Stimulated activated CD4-positive, alpha-beta T cell treated with anti-CD3 and anti-CD28 coated beads, TNF-alpha, amount 100 ng/mL, for 24 hours (primary cell): ENCODE measurements at places on chromosomes 16 and 17.

DNA sequence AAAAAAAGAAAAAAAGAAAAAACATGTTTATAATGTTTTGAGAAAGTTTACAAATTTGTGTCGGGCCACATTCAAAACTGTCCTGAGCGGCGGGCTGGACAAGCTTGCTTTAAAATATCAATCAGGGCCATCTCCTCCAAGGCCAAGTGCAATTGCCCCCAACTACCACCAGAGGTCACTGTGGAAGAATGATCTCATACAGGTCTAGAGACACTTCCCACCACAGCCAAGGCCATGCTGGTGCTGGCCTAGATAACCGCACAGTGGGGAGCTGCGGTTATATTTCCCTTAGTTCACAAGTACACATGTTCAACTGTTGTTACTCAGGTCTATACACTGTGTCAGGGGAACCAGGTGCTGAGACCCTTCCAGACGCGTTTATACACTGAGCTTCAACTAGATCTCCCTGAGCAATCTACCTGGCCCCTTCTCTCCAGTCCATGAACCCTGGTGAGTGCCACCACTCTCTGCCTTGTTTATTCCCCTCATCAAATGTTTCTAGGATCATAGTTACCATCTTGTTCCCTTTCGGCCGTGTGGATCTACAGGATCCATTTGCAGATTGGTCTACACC lies 83.8 kb upstream of the CCL2 start:
- DNase-seq, result peak; percentile 3

GRCh38 chr16:1201444-1201843 lies 23.6 kb downstream of the TPSG1 start:
- no peak for DNase-seq

DNA sequence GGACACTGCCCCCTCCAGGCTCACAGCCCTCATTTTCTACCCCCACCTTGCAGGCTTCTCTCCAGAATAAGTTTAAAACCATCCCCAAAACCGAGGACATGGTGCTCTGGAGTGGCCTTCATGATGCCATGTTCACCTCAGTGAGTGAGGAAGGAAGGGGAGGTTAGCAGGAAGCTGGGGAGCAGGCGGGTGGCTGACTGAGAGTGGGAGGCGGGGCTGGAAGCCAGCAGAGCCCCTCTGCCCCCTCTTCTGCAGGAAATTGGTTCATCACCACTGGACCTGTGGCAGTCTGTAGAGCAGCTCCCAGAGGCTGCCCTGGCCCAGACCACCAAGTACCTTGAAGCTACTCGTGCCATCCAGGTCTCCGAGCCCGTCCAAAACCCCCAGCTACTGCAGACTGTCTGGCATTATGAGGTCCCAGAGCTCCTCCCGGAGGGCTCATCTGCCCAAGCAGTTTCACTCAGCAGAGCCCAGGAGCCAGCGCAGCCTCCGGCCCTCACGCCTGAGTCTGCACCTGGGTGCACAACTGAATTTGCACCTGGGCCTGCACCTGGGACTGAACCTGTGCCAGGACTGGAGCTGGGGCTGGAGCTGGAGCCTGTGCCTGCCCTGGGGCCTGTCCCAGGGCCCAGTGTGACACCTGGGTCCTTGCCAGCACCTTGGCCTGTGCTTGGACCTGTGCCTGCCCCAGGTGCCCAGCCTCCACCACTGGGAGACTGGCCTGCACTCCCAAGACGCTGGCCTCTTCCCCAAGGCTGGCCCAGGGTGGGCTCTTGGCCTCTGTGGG lies 19.0 kb downstream of the C16orf96 start:
- no peak for DNase-seq

- DNase-seq, result no peak
Observed at GRCh38 chr17:18323007-18323406, 7.9 kb downstream of the SMCR8 start.

DNA sequence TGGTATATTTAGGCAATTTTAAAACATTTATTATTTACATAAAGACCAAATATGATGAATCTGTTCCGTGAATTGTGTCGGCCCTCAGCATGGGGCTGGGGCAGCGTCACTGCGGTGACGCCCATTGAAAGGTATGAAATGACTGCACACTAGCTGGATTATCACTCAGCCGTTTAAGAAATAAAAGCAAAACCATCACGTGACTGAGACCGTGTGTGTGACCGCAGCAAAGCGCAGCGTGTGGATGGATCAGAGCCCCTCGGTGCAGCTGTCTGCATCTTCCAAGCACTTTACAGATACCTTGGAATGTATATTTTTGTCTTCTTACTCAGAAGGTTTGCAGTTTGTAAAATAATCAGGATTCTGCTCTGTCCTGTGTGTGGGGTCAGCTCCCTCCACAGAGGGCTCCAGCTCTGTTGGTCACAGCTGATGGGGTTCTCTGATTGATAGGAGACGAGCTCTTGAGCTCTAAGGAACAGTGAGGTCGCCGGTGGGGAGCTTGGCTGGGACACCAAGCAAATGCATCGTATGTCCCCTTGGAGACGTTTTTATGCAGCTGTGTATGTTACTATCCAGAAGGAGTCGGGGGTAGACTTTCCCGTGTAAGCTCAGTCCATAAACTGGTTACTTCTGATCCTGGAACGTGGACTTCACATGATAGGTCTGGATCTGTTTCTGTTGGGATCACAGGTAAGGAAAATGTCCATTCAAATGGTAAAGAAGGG lies 45.1 kb downstream of the WDR45B start:
- no peak for DNase-seq

DNA sequence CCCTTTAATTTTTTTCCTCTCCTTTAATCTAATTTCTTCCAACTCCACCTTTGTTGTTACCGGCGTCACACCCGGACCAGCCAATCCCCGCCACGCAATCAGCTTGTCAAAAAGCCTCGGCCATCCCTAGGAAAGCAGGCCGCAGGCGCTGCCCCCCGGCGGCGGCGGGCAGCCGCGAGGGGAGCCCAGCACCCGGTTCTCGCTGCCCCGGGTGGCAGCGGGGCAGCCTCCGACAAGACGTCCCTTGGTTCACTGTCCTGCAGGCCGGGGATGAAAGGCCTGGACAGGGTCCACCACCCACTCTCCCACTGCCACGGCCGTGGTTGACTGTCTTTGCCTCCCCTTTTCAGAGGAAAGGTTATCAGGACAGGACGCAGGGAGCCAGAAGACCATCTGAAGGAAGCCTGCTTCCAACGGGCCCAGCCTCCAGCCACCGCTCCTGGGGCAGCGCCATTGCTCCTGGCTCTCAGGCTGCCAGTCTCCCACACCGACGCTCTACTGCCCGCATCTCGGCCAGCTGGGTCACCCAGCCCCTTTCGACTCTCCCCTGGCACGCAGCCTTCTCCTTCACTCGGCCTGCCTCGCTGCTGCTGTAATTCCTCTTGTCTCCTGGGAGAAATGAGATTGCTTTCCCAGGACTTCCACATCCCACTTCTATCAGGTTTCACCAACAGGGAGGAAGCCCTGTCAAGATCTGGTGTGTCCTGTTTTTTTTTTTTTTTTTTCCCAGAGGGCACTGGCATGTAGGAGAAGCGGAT lies 2.8 kb upstream of the UBTF start:
- no peak for DNase-seq

DNA sequence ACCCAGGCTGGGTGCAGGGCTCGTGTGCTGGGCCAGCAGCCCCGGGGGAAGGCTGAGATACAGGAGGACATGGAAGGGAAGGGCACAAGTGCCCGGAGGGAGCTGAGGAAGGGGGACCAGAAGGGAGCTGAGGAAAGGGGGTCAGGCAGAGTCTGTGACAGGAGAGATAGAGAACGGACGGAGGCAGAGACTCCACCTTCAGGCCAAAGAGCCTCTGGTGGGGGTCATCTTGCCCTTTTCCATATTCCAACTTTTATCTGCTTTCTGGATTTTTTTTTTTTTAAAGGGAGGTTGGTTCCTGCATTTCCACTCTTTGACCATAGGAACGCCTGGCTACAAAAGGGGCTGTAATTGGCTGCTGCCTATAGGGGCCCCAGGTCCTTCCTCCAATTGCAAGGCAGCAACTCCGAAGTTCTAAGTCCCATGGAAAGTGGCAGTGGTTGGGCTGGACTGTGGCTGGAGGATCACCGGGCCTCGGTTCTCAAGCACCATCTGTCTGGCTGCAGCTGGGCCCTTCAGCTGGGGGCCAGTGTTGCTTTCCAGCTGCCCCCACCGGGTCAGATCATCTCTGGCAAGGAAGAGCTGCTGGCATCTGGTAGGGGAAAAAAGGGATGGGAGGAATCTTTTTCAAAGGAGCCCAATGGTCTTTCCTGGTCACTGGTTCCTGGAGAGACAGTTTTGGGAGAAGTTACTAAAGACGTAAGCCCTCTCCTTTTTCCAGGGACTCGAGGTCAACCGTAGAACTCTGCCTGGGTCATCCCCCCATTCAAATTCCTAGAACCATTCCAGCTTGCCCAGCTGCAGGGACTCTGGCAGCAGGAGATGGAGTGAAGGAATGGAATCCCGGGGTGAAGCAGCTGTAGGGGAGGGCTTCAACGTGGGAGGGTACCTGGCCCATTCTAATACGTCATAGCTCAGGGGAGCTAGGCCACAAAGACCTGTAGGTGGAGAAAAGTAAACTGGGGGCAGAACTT lies 13.1 kb upstream of the MRPS23 start:
- DNase-seq, result no peak

DNA sequence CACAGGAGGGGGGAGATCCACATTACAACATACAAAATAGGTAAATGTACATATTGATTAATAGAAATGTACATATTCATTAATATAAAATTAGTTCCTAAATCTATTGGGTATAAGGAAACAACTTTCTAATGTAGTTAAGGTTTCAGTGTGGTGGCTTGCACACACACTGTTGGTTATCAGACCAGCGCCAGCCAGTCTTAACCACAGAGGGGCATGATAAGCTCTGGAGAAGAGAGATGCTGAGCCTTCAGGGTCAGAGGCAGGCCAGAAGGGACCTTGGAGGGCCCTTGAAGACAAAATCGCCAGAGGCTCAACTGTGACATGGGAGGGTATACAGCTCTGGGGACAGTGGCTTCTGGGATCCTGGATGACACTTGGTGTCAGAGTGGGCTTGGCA lies 10.9 kb upstream of the ZFP90 start:
- no peak for DNase-seq

- no peak for DNase-seq
Observed at GRCh38 chr17:60622961-60623360, 23.0 kb downstream of the PPM1D start.

GRCh38 chr17:64428406-64428805 lies 20.5 kb upstream of the MILR1 start:
- DNase-seq, result no peak

DNA sequence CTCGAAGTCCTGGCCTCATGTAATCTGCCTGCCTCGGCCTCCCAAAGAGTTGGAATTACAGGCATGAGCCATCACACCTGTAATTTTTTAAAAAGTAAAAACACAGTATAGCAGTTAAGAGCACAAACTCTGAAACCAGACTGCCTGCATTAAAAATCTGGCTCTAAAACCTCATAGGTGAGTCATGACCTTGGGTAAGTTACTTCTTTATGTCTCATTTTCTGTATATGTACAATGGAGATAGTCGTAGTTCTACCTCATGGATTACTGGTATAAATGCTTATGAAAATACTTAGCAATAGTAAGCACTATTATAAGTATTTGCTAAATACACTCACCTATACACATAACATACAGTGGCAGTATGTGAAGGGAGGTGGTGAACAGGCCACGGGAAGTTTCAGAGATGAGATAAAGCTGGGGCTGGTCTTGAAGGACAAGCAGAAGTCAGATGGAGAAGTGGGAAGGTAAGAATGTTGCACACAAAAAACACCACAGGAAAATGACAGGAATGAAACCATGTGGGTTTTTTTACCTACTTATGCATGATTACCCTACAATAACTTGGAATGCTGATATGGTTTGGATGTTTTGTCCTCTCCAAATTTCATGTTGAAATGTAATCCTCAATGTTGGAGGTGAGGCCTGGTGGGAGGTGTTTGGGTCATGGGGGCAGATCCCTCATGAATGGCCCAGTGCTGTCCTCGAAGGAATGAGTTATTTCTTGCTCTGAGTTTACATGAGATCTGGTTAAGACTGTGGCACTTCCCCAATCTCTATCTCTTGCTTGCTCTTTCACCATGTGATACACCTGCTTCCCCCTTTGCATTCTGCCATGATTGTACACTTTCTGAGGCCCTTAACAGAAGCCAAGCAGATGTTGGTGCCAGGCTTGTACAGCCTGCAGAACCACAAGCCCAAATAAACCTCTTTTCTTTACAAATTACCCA lies 33.9 kb downstream of the ZNF652 start:
- no peak for DNase-seq

DNA sequence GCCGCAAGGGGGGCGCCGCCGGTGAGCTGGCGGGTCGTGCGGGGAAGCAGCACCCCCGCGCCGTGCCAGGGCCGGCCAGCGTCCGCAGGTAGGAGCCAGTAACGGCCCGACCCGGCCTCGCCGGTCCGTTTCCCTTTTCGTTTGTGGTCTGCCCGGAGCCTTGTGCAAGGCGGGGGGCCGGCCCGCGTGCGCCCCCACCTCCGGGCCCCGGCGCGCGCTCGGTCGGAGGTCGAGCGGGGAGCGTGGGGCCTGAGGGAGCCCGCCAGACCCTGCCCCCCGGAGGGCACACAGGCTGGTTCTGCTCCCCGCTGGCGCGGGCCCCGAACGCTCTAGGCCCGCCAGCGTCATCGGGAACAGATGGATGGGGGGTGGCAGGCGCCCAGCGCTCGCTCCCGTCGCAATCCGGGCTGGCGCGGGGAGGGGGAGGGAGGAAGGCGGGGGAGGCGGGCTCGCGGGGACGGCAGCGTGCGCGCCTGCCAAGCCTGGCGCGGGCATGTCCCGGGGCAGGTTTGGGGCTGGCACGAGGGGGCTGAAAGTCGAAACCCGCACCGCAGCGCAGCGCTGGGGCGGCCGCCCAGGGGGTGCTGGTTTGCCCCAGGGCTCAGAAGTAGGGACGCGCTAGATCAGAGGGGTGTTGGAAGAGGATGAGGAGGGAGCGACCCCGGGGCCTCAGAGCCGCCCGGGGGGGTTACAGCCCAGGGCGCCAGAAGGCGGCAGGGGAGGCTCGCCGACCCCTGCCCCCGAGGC lies 1.5 kb upstream of the GSE1 start:
- DNase-seq, result no peak

DNA sequence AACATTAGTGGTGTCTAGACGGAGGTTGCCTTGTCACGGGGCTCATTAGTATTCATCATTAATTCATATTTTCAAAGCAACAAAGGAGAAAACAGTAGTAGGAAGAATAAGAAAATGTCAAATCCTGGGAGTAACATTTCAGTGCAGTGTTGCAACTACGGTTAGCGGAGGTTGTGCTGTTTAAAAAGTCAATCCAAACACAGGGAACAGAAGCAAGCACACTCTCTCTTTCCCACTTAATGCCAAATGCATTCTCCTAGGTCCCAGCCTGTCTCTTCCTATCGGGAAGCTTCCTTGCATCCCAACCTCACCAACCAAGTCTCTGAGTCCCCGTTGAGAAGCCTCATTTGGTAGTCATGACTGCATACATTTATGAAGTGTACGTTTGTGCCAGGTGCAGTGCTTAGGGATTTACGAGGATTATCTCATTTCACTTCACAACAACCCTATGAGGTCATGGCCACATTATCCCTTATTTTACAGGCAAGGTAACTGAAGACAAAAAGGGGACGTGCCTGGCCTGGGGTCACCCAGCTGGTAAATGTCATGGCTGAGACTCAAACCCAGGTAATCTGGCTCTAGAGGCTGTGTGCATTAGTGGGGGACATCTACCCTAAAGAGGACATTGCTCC lies 283.6 kb upstream of the SALL1 start:
- DNase-seq, result no peak

- no peak for DNase-seq
Observed at GRCh38 chr16:73794994-73795393, 501.6 kb upstream of the PSMD7 start.
